ENCODE measurements at places on chromosomes 4 and X.

- DNase-seq, result no peak
These were observed 20.0 kb downstream of the TAPT1 start for GRCh38 chr4:16206301-16206700.

GRCh38 chr4:143083756-143084472 is 100.8 kb upstream of the USP38 start:
- DNase-seq, result no peak

GRCh38 chr4:168732714-168733113 is 235.9 kb downstream of the PALLD start:
- no peak for DNase-seq

GRCh38 chrX:42490111-42490510 is 287.9 kb downstream of the PPP1R2C start:
- no peak for DNase-seq

DNA sequence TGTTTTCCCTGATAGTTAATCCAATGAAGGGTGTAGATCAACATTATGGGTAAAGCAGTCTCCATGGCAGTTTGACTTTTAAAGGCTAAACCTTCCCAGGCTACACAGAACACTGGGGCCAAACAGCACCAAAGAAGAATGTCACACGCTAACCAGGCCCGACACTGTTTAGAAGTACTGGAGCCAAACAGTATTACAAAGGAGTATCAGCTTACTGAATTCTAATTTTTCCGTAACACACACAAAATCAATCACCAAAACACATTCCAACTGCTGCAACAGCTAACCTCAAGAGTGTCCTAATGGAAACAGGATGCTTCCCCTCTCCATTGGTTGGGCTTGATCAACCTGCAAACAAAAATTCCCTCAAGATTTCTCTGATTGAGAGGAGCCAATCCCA is 783.5 kb downstream of the PCDH18 start:
- DNase-seq, result no peak

- DNase-seq, result no peak
These were observed 764 bp downstream of the PDGFRA start for GRCh38 chr4:54229631-54230483.

DNA sequence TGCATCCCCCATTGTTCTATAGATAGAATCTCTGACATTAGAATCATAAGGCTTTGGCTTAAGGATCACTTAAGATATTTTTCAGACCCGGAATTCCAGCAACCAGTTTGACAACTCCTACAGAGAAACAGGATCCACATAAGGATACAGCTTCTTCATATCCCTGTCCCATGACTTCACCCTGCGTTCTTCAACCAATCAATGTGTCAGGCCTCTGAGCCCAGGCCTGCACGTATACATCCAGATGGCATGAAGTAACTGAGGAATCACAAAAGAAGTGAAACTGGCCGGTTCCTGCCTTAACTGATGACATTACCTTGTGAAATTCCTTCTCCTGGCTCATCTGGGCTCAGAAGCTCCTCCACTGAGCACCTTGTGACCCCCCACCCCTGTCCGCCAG is 85.1 kb downstream of the MFAP3L start:
- DNase-seq, result no peak

Data from stimulated activated CD4-positive, alpha-beta T cell treated with anti-CD3 and anti-CD28 coated beads, Interleukin-1b, Interleukin-23, amount 100 ng/mL, for 1 hour (primary cell).